Retina (tissue), 1 donor: ENCODE measurements at places on chromosomes 3 and 15.

DNA sequence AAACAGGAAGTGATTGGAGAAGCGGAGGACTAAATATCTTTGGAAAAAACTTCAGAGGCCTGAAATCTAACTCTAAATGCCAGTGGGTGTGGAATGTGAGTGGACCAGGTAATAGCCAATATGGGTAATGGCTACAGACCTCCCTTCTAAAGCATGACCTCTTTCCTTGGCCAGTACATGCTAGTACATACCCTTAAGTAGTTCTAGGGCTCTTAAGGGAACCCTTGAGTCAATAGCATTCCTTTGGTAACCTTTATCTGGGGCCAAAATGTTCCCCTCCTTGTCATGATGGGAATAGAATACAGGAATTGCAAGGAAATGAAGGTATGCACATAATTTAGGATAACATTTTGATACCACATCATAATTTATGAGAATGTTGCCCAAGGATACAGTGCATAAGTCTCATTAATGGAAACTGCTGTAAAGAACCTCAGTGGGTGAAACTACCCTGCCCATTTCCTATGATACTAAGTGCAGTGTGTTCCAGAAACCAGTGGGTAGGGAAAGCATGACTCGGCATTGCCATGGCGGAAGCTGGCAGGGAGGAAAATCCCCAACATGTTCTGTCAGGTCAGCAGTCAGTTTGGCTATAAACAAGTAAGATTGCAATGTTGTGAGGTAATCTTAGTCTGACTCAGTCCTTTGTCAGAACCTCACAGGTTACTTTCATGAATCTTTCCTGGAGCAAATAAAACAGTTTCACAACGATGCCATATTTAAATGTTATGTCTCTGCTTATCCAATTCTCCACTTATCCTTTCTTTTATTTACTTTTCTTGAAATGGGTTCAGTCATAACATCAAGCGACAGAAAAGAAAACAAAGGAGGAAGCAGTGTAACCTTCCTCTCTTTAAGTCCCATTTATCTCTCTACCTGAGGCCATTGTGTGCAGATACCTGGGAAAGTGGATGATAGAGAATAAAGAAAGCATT lies 23.5 kb upstream of the RAP2B start:
- DNase-seq: no peak

DNA sequence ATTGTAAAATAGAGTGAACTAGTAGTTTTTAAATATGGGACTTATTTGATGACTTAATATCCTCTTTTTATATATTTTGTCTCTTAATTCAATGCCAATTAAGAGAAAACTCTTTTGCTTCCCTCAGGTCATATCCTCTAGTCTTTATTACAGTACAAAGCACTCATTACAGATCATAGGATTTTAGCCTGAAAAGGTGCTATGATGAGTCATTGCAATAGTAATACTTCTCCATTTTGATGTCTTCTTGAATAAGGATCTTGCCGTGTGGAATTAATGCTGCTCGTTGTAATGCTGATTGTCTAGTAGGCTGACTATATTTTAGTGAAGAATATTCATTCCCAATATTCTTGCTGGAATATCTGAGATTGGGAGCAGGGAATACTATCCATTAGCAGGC lies 612.2 kb upstream of the GOLIM4 start:
- DNase-seq: no peak

- no peak for DNase-seq
These were observed 6.3 kb upstream of the CCR4 start for GRCh38 chr3:32945136-32945535.

DNA sequence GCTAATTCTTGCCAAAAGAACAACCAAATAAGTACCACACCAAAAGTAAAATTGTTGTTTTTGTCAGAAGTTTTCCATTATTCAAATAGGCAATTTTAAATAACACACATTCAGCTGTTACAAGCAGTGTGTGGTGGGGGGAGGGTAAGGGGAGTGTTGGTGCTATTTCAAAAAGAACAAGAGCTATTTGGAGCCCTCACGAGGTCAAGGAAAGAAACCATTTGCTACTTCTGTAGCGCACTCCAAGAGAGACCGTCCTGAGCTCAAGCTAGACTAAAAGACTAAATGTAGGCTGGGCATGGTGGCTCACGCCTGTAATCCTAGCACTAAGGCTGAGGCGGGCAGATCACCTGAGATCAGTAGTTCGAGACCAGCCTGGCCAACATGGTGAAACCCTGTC lies 21.2 kb upstream of the IGF2BP2 start:
- no peak for DNase-seq

- DNase-seq: no peak
These were observed 1.7 kb upstream of the ESYT3 start for GRCh38 chr3:138432576-138433240.

DNA sequence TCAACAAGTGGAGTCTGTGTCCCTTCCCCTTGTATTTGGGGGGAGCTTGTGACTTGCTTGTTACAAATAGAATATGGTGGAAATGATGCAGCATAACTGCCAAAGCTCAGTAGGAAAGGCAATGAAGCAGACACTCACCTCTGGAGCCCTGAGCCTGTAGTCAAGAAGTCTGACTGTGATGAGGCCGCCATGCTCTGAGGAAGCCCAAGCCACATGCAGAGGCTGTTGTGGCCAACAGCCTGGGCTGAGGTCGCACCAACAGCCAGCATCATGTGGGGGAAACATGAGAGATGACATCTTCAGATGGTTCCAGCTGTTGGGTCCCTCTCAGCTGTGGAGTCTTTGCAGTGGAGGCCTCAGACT lies 161.4 kb downstream of the CHSY1 start:
- DNase-seq: no peak

GRCh38 chr3:129384594-129385323 lies 43.7 kb downstream of the EFCAB12 start:
- DNase-seq: no peak

- DNase-seq: no peak
These were observed 162.5 kb downstream of the WNT7A start for GRCh38 chr3:13717222-13717895.

- no peak for DNase-seq
These were observed 195.7 kb upstream of the ATP11B start for GRCh38 chr3:182597621-182598041.

DNA sequence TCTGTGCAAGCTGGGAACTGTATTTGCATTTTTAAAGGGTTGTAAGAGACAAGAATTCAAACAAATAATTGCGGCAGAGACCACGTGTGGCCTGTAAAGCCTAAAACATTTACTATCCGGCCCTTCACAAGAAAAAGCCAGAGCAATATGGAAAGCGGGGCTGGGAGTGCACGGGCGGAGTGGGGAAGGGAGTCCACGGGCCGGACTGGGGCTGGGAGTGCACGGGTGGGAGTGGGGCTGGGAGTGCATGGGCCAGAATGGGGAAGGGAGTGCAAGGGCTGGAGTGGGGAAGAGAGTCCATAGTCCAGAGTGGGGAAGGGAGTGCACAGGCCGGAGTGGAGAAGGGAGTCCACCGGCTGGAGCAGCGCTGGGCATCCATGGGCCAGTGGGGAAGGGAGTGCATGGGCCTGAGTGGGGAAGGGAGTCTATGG lies 41.2 kb downstream of the KLF15 start:
- DNase-seq: no peak

DNA sequence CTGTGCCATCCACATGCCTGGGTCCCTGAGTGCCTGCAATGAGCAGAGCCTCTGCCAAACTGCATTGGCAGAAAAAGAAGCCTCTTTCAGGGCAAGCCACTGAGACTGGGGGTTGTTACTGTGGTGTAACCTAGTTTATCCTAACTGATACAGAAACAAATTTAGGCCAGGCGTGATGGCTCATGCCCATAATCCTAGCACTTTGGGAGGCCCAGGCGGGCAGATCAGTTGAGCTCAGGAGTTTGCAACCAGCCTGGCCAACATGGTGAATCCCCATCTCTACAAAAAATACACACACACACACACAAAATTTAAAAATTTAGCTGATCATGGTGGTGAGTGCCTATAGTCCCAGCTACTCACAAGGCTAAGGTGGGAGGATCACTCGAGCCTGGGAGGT lies 221.6 kb downstream of the TBC1D2B start:
- no peak for DNase-seq

GRCh38 chr15:89665449-89666181 lies 10.3 kb upstream of the KIF7 start:
- peak; percentile 77 for DNase-seq
